ENCODE measurements at places on chromosomes 12 and 14.

DNA sequence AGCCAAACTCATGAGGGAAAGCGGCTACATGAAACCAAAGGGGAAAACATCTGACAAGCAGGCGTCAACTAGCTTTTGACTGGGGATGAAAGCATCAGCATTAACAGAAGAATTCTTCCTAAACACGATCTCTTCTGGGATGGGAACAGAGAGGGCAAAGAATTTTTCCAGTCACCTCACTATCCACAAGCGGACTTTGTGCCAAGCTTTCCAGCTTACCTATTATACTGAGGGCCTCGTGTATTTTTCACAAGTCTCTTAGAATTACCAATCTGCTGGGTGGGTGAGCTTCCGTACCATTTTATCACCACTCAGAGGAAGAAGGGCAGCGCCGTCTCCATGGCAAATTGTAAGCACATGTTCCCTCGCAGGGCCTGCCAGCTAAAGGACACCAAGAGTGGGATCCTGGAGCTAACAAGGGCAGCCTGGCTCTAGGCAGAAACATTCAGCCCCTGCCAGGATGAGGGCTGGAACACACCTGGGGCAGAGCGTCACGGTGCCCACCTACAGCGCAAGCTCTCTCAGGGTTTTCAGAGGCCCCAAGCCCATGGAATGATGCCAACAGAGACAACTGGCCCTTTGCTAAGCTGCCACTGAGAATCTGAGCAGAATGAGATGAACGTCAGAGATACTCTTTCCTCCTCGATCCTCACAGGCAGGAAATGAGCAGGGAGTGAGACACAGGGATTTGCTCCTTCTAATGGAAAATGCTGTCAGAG, 74.6 kb downstream of the CHGA start:
- peak; percentile 42 for DNase-seq

GRCh38 chr12:107567876-107568619, 117.6 kb upstream of the PWP1 start:
- no peak for DNase-seq

DNA sequence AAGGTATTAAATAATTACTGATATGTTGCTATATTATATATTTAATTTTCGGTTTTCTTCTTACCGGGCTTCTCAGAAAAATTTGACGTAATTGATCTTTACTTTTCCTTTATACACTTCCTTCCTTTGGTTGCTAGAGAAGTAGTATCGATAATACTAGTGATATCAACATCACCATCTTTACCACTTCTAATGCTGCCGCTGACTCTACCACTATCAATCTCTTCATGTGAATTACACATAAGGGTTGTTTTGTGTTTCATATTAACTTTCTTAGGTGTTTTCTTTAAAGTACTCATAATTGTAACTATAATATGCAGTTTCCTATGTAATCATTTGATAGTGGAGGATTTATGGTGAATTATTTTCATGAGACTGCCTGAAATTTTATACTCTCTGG, 30.9 kb upstream of the KLRF1 start:
- DNase-seq, result no peak

DNA sequence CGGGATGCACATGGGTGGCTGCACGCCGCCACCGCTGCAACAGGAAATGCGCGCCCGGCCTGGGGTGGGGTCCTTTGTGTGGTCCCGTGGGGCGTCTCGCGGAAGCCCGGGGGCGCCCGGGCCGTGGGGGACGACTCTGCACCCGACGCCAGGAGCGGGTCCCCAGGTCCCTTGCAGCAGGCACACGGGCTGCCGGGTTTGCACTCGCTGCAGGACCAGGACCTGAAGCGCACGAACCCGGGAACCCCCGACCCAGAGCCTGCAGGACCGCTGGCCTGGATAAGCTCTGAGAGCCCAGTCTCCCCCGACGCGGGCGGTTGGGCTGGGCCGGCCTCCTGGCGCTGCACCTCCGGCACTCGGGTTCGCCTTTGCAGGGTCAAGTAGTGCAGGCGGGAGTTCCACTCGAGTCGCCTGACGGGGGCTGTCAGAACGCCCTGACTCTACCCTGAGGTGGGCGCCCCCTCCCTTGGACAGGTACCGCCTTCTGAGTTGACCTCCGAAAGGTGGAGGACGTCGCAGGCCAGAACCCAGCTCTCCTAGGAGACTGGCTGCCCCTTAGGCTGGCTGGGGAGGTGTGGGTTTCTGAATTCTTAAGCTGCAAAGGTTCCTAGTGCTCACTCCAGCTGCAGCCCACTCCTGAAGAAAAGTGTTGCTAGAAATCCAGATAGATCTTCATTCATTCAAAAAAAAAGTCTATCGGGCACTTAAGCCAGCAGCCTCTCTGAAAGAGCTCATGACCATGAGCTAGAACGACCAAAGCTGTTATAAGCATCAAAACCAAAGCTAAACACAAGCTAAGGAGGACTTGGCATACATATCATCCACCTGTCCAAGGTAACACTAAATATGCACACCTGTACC, 68.0 kb downstream of the RNF34 start:
- no peak for DNase-seq

GRCh38 chr12:27279826-27280225, 35.7 kb downstream of the STK38L start:
- no peak for DNase-seq

- DNase-seq, result no peak
Observed at GRCh38 chr14:57574617-57575288, 81.1 kb upstream of the CCDC198 start.

All from Right ventricle myocardium superior (tissue), 1 donor.